ENCODE measurements at places on chromosomes 13 and 19.
A peak's percentile ranks its signal among the peaks of the same experiment; 100 is the strongest.

- peak; percentile 72 for DNase-seq
Observed at GRCh38 chr19:1315470-1316166, 29.9 kb downstream of the EFNA2 start.

DNA sequence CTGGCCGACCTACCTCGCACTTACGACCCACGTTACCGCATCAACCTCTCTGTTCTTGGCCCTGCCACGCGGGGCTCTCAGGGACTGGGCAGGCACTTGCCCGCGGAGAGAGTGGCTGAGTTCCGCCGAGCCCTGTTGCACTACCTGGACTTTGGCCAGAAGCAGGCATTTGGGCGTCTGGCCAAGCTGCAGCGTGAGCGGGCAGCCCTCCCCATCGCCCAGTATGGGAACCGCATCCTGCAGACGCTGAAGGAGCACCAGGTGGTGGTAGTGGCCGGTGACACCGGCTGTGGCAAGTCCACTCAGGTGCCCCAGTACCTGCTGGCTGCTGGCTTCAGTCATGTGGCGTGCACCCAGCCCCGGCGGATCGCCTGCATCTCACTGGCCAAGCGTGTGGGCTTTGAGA is 4.2 kb downstream of the DHX34 start:
- peak; percentile 53 for DNase-seq

DNA sequence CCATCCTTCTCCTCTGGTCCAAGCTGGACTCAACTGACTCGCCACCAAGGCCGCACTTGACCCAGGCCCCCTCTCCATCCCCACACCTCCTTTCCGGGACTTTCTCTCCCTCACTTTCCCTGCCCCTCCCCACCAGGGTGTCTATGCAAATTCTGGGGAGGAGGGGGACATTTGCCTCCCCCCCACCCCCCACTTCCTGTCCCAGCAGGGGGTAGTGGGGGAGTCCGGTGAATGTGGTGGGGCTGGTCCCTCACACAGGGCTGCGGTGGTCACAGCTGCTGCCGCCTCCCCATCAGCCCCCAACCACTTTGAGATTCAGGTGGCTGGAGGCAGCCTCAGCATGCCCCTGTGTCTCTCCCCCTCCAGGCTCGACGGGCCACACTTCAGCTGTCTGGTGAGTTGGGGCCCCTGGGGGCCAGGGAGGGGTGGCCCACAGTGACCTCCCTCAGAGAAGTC is 870 bp downstream of the SPIB start:
- no peak for DNase-seq

- DNase-seq: no peak
Observed at GRCh38 chr13:108911807-108912206, 282.4 kb downstream of the MYO16 start.

DNA sequence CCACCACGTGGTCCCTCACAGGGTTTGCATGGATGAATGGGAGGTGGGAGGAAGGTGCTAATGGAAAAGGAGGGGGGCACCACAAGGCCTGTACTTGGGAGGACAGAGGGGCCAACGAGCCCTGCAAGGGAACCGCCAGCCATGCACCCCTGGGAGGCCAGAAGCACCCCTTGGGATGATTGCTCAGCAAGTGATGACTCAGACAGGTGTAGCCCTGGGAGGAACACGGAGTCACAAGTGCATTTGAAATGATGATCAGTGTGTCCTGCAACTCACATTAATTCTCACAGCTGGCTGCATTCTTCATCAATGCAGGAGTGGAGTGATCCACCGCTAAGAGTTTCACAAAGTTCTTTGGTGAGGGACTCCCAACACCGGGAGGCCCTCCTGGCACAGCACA is 82.8 kb upstream of the ZNF254 start:
- no peak for DNase-seq

- DNase-seq: no peak
Observed at GRCh38 chr19:33815380-33816340, 19.0 kb downstream of the KCTD15 start.

DNA sequence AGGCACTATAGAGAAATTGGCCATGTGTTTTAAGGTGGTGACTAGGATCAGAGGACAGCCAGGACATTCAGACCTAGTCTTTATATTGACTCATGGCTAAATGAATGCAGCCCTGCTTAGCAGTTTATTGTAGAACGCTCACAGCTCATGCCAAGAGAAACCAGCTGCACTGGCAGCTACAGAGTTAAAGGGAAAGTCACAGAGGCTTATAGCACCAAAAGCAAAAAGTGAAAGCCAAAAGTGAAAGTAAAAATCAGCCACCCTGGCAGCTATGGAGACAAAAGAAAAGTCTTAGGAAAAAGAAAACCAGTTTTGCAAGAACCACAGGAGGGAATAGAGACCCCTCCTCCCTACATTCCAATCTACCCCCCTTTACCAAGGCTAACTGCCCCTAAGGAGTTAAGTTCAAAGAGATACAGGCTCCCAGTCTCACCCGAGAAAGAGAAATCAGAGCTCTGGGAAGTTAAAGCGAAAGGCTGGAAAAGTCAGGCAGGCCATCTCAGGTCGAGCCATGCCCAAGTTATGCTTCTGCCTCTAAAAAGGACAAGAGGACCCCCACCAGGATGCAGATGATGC is 99.0 kb downstream of the ZNF429 start:
- peak; percentile 42 for DNase-seq

DNA sequence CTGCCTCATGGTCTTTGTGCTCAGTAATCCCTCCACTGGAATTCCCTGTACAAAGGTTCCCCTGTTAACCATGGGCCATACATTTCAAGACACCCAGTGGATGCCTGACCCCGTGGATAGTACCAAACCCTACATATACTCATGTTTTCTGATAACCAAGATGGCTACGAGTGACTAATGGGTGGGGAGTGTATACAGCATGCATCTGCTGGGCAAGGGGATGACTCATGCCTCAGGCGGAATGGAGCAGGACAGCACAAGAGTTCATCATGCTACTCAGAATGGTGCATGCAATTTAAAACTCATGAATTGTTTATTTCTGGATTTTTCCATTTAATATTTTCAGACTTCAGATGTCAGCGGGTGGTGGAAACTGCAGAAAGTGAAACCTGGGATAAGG is 13.3 kb upstream of the FGF9 start:
- DNase-seq: no peak

DNA sequence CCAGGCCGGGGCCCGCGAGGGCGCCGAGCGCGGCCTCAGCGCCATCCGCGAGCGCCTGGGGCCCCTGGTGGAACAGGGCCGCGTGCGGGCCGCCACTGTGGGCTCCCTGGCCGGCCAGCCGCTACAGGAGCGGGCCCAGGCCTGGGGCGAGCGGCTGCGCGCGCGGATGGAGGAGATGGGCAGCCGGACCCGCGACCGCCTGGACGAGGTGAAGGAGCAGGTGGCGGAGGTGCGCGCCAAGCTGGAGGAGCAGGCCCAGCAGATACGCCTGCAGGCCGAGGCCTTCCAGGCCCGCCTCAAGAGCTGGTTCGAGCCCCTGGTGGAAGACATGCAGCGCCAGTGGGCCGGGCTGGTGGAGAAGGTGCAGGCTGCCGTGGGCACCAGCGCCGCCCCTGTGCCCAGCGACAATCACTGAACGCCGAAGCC is 3.3 kb downstream of the APOE start:
- no peak for DNase-seq

DNA sequence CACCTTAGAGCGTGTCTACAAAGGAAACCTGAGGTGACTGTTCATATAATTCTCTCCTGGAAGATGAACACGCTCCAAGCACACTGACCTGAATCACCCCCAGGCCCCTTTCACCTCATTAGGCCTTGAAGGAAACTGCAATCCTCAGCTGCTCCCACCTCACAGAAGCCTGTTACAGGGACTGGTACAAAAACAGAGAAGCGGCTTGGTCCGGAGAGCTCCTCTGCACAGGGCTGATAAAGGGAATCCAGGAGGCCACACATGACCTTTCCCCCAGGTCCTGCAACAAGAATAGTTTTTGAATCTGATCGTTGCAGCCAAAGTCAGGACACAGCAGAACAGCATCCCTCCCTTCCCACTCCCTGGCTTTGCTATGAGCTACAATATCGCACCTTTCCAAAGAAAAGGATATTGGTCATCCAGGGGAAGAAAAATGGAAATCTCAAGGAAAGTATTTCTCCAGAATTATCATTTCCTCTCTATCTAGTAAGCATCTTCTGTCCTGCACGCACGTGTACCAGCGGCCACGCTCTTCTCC is 666.7 kb downstream of the UQCRFS1 start:
- DNase-seq: no peak

DNA sequence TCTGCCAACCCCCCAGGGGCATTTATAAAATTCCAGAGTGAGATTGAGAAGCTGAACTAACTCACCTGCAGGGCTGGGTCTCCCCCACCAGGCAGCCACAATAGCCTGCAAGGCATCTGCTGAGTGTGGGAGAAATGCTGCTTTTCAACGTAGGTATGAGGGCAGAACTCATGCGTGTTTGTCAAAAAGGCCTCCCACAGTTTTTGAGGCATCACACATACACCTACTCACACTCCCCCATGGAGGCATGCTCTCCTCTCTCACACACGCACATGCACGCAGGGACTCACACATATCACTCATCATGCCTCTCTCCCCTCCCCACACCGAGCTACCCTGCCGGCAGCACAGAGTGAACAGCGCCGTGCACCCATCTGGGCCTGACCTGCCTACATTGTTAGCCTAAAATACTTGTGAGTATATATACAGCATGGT is 390.5 kb downstream of the FGF9 start:
- DNase-seq: no peak

DNA sequence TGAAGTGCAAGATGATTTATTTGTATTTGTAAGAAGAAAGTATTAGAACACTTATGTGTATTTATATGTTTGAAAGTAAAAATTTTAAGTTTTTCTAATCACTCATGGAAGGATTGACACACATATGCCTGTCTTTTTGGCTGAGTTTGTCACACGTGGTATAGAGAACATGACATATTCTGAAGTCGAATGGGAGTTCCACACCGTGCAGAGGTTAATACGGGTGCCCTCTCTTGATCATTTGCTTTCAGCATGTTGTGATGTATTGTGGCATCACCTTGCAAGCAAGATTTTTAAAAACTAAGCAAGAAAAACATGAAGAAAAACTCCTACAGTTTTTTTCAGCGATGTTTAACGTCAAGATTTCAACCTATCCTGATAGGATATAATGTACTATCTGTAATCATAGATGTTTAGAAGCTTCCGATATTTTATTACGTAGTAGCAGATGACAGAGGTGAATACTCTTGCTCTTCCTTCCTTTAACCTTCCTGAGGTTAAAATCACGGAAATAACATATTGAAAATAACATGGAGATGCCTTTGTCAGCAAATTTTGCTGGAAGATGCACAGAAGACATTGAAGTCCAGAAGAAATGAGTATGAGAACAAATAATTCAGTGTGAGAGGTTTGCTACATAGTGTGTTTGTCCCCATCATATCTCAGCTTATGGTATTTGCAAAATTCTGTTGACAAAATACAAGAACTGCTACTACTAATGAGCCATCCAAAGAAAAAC is 231.4 kb downstream of the LMO7 start:
- no peak for DNase-seq

GRCh38 chr13:37123337-37123736 is 17.9 kb upstream of the CSNK1A1L start:
- no peak for DNase-seq

DNA sequence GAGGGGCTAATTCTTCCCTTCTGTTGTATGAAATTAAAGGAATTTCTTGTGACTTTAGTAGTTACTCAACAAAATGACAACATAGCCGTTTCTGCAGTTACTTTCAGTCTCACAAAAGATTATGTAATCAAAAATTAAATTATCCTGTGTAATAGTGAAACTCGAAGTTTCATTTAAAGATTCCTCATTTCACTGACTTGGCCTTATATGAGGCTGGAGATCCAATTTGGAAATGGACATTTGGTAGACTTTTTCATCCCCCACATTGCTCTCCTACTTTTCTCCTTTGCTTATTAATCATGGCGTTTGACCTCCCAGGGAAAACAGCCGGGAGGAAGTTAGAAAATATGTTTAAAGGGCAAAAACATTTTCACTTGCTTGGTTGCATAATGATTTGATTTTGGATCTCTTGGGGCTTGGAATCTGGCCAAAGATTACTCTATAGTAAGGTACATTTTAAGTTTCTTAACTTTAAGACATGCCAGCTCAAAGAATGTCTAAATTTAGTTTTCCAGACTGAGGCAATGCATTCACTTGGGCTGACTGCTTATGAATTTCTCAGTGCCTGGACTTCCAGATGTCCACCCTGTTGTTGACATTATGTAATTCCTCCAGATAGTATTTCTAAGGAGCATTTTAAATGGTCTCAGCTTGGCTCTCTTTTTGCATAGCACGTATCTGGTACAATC is 1364.9 kb upstream of the MIR17HG start:
- no peak for DNase-seq

DNA sequence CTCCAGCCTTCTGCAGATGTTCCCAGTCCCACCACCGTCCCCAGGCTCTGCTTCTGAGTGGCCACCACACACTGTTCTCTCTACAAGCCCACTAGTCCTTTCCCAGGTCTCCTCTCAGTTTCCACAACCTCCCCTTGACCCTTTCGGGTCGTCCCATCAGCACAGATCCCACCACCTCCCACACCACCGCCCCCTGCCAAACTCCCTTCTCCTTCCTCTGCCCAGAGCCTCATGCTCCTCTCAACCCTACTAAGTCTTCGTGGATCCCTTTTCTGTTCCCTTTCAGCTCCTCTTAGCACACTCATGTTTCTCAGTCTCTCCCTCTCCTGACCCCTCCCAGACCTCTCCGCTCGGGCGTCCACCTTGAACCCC is 1.9 kb downstream of the NAPA start:
- no peak for DNase-seq

GRCh38 chr13:22201375-22201925 is 530.6 kb downstream of the FGF9 start:
- DNase-seq: no peak

DNA sequence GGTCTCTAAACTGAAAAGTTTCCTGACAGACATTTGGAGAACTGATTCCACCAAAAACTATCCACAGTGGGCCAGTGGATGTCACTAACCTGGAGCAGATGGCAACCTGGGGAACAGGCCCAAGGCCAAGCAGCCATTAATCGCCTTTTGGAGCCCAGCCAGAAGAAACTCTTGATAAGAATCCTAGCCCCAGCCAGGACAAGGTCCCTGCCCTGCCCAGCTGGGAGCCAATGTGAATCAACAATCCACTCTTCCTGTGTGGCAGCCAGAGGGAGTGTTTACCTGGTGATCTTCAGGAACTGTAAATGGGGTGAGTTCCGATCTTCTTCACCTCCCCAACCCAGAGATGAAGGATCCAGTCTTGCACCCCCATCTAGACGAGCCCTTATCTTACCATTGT is 14.5 kb upstream of the IGSF23 start:
- no peak for DNase-seq

GRCh38 chr19:16901491-16902175 is 12.8 kb downstream of the F2RL3 start:
- no peak for DNase-seq

GRCh38 chr13:113489171-113489548 is 1.4 kb downstream of the DCUN1D2 start:
- no peak for DNase-seq

DNA sequence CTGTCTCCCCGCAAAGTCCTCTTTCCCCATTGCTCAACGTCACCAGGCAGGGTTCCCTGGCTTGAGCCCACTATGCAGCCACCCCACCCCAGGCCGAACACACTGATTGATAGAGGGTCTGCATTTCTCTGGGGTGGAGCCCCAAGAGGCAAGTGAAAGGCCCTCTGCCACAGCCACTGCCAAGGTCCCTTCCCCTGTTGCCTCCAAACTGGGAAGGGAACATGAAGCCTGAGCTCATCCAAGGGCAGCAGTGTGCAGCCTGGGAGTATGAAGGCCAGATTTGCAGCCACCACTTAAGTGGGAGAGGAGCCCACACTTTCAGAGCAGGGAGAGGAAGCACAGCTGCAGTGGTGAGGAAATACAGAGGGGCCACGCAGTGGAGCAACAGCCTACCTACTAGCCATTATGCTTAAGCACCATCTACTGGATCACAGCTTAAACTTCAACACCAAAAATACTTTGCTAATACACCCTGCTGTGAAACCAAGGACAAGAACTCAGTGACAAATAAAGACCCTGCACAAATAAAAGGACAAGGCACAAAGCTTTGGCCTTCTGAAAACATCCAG is 48.6 kb downstream of the UBL3 start:
- no peak for DNase-seq

All from G401 (cell line).